ENCODE measurements at places on chromosomes 16 and 17. TPM values are rescaled to one million over a fixed set of nuclear protein-coding genes. Genes with fewer than 3 reads are reported as not detected.

Gene CRYM
- total RNA-seq = 0.24 TPM

Gene CHRNE
- total RNA-seq = 5.8 TPM

Gene HS3ST4
- not detected for total RNA-seq

Gene HCRT
- total RNA-seq = not detected

Gene HAS3
- 0.49 TPM for total RNA-seq

Gene NEUROD2
- total RNA-seq = not detected

Gene CEP112
- 10.3 TPM for total RNA-seq

Gene NF1
- 57.0 TPM for total RNA-seq

Gene RRAD
- total RNA-seq = 23.2 TPM

Gene SLFN11
- total RNA-seq = 43.2 TPM

Gene CBX1
- total RNA-seq = 27.7 TPM

Gene KRT9
- total RNA-seq = not detected

Gene NPIPA8
- not detected for total RNA-seq

Gene DNASE1L2
- total RNA-seq = 0.85 TPM

Gene ASGR1
- total RNA-seq = 0.36 TPM

Gene BAIAP3
- total RNA-seq = 0.97 TPM

Gene TPPP3
- 0.97 TPM for total RNA-seq

Gene KRT222
- not detected for total RNA-seq

Gene TMEM235
- total RNA-seq = not detected

Gene TAC4
- not detected for total RNA-seq

Gene SRR
- 28.5 TPM for total RNA-seq

Gene NHLRC4
- 2.6 TPM for total RNA-seq

Gene PHB1
- 70.9 TPM for total RNA-seq

Gene UTS2R
- total RNA-seq = not detected

Gene HSPB9
- not detected for total RNA-seq

Gene SCARF1
- 0.49 TPM for total RNA-seq

Gene ARL5C
- total RNA-seq = not detected

Gene SNX20
- total RNA-seq = not detected

Gene GSG1L
- not detected for total RNA-seq

Gene VMO1
- total RNA-seq = not detected

Gene TNFRSF17
- total RNA-seq = not detected

Gene GABARAPL2
- 34.5 TPM for total RNA-seq

Gene EPN3
- total RNA-seq = not detected

Gene CCL17
- not detected for total RNA-seq

Gene CPSF4L
- not detected for total RNA-seq

Gene SNRNP25
- total RNA-seq = 9.0 TPM

Gene KLHL10
- total RNA-seq = 0.12 TPM

Gene TBX2
- 2.3 TPM for total RNA-seq

Gene CCL16
- not detected for total RNA-seq
